Placental pericyte (primary cell): ENCODE measurements at places on chromosomes 4 and X. TPM values are rescaled to one million over a fixed set of nuclear protein-coding genes. Genes with fewer than 3 reads are reported as not detected.

The HSPA4L gene
- total RNA-seq: 1.8 and 3.7 TPM in 2 replicates

The USP17L20 gene
- total RNA-seq: not detected in 2 replicates

The RHOXF2 gene
- total RNA-seq: not detected in 2 replicates

The VSIG4 gene
- total RNA-seq: 0.14 TPM in 1 of 2 replicates, not detected in the other

The FAM90A26 gene
- total RNA-seq: not detected in 2 replicates

The UGT2B17 gene
- not detected in 2 replicates for total RNA-seq

The RNF128 gene
- total RNA-seq: 1.5 and 11.0 TPM in 2 replicates

The CLTRN gene
- total RNA-seq: 0.44 TPM in 1 of 2 replicates, not detected in the other

The GPRASP2 gene
- 5.9 and 10.7 TPM in 2 replicates for total RNA-seq

The FBXL5 gene
- 96.1 and 109 TPM in 2 replicates for total RNA-seq

The UGT2B11 gene
- not detected in 2 replicates for total RNA-seq

The ZNF711 gene
- 0.57 TPM in 1 of 2 replicates, not detected in the other for total RNA-seq

The PPP2R2C gene
- under 0.01 TPM in 1 of 2 replicates, not detected in the other for total RNA-seq

The SMIM10 gene
- total RNA-seq: 3.7 and 3.9 TPM in 2 replicates

The ALB gene
- not detected in 2 replicates for total RNA-seq

The CYSLTR1 gene
- 0.29 TPM in 1 of 2 replicates, not detected in the other for total RNA-seq

The ADH4 gene
- not detected in 2 replicates for total RNA-seq

The MAGEB2 gene
- 2.4 TPM in 1 of 2 replicates, not detected in the other for total RNA-seq

The CLDN34 gene
- total RNA-seq: not detected in 2 replicates

The LPAR4 gene
- 0.29 TPM in 1 of 2 replicates, not detected in the other for total RNA-seq

The HMGN5 gene
- 1.1 TPM in 2 replicates for total RNA-seq

The GNRHR gene
- not detected in 2 replicates for total RNA-seq

The NRK gene
- under 0.01 and 2.1 TPM in 2 replicates for total RNA-seq

The TLR8 gene
- total RNA-seq: not detected in 2 replicates

The PHF8 gene
- 28.6 and 37.6 TPM in 2 replicates for total RNA-seq

The MAGEA12 gene
- not detected in 2 replicates for total RNA-seq

The ATP2B3 gene
- not detected in 2 replicates for total RNA-seq

The TMEM144 gene
- 2.2 and 4.3 TPM in 2 replicates for total RNA-seq

The TCEAL3 gene
- 4.6 and 12.9 TPM in 2 replicates for total RNA-seq

The PHOX2B gene
- total RNA-seq: not detected in 2 replicates

The SLITRK4 gene
- 0.22 and 7.0 TPM in 2 replicates for total RNA-seq

The POU3F4 gene
- not detected in 2 replicates for total RNA-seq

The AFF2 gene
- 0.66 and 0.72 TPM in 2 replicates for total RNA-seq

The PABPC5 gene
- 0.29 TPM in 1 of 2 replicates, not detected in the other for total RNA-seq

The RS1 gene
- not detected in 2 replicates for total RNA-seq

The NALF2 gene
- not detected in 2 replicates for total RNA-seq

The TEC gene
- total RNA-seq: under 0.01 and 0.72 TPM in 2 replicates

The KCNE5 gene
- 0.22 and 1.3 TPM in 2 replicates for total RNA-seq

The CXCL11 gene
- total RNA-seq: 0.14 TPM in 1 of 2 replicates, not detected in the other

The PDLIM3 gene
- 67.2 and 98.6 TPM in 2 replicates for total RNA-seq

The CHM gene
- 28.8 and 38.5 TPM in 2 replicates for total RNA-seq

The DCAF12L1 gene
- total RNA-seq: not detected in 2 replicates

The CABS1 gene
- not detected in 2 replicates for total RNA-seq

The HSFX4 gene
- not detected in 2 replicates for total RNA-seq

The SMARCAD1 gene
- total RNA-seq: 39.2 and 55.8 TPM in 2 replicates

The APELA gene
- not detected in 2 replicates for total RNA-seq

The CFI gene
- 0.57 and 2.2 TPM in 2 replicates for total RNA-seq

The MAPK10 gene
- total RNA-seq: 1.8 and 3.9 TPM in 2 replicates

The MUC7 gene
- not detected in 2 replicates for total RNA-seq

The GPR82 gene
- not detected in 2 replicates for total RNA-seq

The PNMA5 gene
- not detected in 2 replicates for total RNA-seq

The CNGA1 gene
- total RNA-seq: 0.29 TPM in 1 of 2 replicates, not detected in the other

The ARHGAP24 gene
- 53.0 and 78.0 TPM in 2 replicates for total RNA-seq
